Nasal cavity respiratory epithelium epithelial cell of viscerocranial mucosa (primary cell): ENCODE measurements at places on chromosomes 5 and 9. TPM values are rescaled to one million over a fixed set of nuclear protein-coding genes. Genes with fewer than 3 reads are reported as not detected.

PDLIM4 gene
- 10.9 and 39.3 TPM in 2 replicates for total RNA-seq

CCDC192 gene
- total RNA-seq: not detected in 2 replicates

SPATA31E1 gene
- total RNA-seq: not detected in 2 replicates

INSL6 gene
- total RNA-seq: not detected in 2 replicates

ACTBL2 gene
- total RNA-seq: 0.50 TPM in 1 of 2 replicates, not detected in the other
